ENCODE measurements at places on chromosomes 11 and 22.

- peak; percentile 73 for DNase-seq
These were observed at the start of gene NTM for GRCh38 chr11:131370090-131370751. Gene NTM, plus strand, starts transcription at chr11:131370615.

DNA sequence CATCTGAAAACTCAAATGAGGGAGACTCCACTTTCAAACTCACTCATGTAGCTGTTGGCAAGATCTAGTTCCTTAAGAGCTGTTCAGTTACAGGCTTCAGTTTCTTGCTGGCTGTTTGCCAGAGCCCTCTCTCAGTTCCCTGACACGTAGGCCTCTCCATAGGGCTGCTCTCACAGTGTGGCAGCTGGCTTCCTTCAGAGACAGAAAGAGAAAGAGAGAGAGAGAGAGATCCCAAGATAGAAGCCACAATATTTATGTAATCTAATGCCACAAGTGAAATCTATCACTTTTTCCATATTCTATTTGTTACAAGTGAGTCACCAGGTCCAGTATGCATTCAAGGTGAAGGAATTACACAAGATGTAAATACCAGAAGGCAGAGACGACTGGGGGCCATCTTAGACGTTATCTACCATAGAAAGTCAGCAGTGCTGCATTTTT, 168.8 kb downstream of the RCN1 start:
- DNase-seq = no peak

DNA sequence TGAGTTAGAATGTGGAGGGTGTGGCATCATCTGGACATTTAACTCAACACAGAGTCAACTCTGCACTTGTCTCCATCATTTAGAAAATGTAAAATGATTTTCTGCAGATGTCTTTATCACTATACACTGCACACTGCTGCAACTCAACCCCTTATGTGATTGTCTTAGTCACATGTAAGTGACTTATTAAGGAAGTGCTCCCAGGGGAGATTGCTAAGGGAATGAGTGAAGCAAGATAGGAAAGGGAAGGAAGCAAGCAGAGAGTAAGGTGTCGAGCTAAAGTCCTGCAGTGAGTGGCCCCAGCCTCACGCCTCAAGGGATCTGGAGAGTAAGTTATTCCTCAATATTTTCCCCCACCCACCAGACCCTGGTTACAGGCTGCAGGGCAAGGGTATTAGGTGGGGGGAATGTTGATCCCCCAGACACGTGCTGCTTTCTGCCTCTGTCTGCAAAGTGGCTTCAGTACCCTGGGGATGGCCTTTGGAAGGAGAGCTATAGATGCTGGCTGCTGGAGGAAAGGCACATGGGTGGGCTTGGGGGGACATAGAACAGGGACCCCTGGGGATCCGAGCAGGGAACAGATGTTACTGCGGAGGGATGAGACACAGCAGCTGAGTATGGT, 7.2 kb upstream of the CBX6 start:
- no peak for DNase-seq

- no peak for DNase-seq
These were observed 1321.1 kb downstream of the TBC1D22A start for GRCh38 chr22:48083502-48083901.

- DNase-seq = no peak
These were observed 510.2 kb downstream of the METTL15 start for GRCh38 chr11:28618416-28618815.

DNA sequence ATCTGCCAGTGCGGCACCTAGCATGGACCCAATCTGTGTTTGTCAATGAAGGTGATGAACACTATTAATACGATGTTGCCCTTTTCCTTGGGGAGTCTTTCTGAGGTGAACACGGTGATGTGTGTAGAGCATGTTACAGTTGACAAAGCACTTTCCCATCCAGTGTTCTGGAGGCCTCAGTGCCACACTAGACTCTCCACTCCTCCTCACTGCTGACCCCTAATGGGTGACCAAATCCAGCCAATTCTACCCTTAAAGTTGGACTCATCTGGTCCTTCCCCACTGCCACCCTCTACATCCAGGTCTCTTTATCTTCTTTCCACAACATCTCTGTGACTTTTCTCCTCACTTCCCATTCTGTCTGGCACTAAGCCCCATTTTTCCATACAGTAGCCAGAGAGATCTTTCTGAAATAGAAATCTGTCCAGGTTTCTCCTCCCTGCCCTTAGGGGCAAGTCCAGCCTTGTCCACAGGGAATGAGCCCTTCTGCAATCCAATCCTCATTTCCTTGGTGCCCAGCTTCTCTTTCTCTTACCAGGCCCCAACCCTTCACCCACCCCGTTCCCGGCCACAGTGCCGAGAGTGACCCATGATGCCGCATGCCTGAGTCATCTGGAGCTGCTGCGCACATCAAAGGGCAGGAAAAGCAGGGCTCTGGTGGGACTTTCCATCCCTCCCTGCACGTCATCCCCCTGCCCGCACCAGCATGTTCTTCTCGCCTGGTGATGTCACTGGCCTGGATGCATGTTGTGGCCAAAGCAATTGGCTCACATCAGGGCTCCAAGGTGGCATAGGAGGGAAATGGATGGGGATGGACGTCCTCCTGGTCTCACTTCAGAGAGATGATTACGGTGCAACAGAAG, 64.2 kb downstream of the RASSF10 start:
- no peak for DNase-seq

- DNase-seq = no peak
These were observed 32.9 kb downstream of the RPL27A start for GRCh38 chr11:8715501-8715900.

Data from nucleus accumbens (tissue), 56 donors.